ENCODE measurements at places on chromosomes 12 and 14.
A peak's percentile ranks its signal among the peaks of the same experiment; 100 is the strongest.

- no peak for DNase-seq
Observed at GRCh38 chr12:13386323-13387039, 190.0 kb downstream of the EMP1 start.

DNA sequence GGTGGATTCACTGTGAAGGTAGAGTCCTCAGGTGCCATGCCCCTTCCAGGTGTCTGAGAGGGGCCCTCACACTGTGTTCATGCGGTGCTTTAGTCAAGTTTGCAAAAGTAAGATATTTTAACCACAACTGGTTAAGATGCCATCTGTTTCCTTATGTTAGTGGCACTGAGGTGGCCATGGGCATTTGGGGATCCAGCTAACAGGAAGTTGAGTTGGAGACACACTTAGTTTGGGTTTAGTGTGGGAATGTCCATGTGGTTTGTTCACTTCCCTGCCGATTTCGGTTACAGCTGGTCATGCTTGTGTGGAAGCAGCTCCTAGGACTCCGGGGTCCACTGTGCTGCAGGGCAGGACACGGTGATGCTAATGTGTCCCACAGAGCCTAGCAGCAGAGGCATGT, 17.3 kb upstream of the ABHD12B start:
- no peak for DNase-seq

GRCh38 chr12:85820101-85820500, 16.1 kb downstream of the RASSF9 start:
- no peak for DNase-seq

GRCh38 chr12:117484901-117485300, 123.5 kb upstream of the NOS1 start:
- DNase-seq, result peak; percentile 11

- DNase-seq, result no peak
Observed at GRCh38 chr14:31090883-31091764, 64.9 kb upstream of the STRN3 start.

DNA sequence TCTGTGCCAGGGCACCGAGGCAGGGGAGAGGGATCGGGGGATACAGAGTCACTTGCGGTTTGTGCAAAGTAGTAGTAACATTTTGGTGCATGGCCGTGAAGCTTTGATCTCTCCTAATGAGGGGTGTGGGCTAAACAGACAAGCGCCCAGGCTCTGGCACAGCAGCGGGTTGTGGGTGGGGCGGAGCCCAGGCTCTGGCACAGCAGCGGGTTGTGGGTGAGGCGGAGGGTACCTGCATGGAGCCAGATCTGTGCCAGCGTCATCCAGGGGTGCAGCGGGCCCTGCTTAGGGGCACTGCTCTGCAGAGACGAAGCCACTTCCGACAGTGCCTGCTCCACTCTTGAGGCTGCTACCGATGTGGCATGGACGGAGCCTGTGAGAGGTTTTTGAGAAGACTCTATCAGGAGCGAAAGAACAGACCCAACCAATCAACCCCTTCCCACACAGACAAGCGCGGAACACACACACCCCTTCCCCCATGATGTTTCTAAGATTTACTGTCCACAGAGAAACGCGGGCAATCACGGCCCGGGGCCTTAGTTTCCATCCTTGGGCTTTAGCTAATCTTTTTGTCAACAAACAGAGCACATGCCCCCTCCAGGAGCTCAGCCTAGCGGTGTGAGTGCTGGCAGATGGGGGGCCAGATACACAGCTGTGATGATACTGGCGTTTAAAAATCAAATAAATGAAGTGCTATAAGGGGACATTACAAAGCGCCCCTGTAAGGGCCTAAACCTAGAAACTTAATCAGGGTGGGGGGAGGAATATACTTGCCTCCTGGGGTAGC, 196.6 kb downstream of the CALM1 start:
- DNase-seq, result no peak

GRCh38 chr12:26162905-26163304, 32.5 kb upstream of the SSPN start:
- no peak for DNase-seq

GRCh38 chr12:101878243-101878821, 952 bp downstream of the DRAM1 start:
- DNase-seq, result no peak

DNA sequence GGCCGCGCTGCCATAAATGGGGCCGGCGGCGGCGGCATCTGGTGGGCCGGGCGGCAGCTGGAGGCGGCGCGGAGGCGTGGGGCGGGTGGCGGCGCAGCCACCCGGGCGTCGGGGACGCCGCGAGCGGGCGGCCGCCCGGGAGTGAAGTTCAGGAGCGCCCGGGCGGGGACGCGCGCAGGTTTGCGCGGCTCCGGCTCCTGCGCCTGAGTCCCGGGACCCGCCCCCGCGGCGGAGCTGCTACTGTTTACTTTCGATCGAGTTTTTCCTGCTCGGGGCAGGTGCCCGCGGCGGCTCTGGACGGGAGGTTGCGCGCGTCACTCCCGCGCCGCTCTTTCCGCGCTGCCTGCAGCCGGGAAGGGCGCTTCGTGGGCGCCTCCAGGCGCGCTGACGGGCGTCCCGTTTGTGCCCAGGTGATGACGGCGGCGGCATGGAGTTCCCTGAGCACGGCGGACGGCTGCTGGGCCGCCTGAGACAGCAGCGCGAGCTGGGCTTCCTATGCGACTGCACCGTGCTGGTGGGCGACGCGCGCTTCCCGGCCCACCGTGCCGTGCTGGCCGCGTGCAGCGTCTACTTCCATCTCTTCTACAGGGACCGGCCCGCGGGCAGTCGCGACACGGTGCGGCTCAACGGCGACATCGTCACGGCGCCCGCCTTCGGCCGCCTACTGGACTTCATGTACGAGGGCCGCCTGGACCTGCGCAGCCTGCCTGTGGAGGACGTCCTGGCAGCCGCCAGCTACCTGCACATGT, at the start of gene ZBTB42:
Gene ZBTB42 (plus strand): TSS at position 331 of the 749 bp plus-strand sequence. CDS start 97 bp downstream, at position 428.
- DNase-seq, result no peak

- DNase-seq, result no peak
Observed at GRCh38 chr12:132444283-132444682, 45.7 kb upstream of the FBRSL1 start.

DNA sequence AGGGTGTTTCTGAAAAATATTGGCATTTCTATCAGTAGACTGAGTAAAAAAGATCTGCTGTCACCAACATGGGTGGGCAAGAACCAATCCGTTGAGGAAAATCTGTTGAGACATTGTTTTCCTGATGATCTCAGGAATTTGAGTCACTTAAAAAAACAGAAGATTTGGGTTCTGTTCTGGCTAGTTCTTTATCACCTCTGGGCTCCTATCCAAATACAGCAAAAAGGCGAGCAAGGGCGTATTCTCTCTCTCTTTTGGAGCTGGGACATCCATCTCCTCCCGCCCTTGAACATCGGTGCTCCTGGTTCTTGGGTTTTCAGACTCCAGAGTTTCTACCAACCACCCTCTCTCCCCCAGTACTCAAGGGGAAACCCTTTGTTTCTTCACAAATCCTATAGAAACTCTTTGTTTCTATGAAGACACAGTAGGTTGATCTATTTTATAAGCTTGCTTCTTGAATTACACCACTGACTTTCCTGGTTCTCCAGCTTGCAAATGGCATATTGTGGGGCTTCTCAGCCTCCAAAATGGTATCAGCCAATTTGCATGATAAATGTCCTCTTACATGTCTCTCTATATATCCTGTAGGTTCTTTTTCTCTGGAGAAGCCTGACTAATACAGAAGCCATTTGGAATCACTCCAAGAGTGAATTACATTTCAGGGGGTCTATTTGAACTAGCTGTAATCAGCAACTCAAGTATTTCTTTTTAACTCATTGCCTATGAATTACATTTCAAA, 263.9 kb upstream of the TMTC1 start:
- no peak for DNase-seq

GRCh38 chr14:95663226-95663797, 22.9 kb upstream of the TCL1B start:
- DNase-seq, result no peak

GRCh38 chr12:16785953-16786352, 180.0 kb upstream of the LMO3 start:
- DNase-seq, result no peak

GRCh38 chr12:55695349-55695748, 12.4 kb downstream of the ITGA7 start:
- no peak for DNase-seq

GRCh38 chr14:23301969-23302289, 730 bp downstream of the PPP1R3E start:
- DNase-seq, result no peak

- DNase-seq, result no peak
Observed at GRCh38 chr12:121391619-121392324, 8.1 kb upstream of the RNF34 start.

GRCh38 chr12:120903412-120904196, 554 bp downstream of the SPPL3 start:
- DNase-seq, result no peak

- DNase-seq, result no peak
Observed at GRCh38 chr14:74587363-74587707, 24.7 kb downstream of the LTBP2 start.

GRCh38 chr12:16492820-16493797, 112.9 kb downstream of the LMO3 start:
- no peak for DNase-seq

DNA sequence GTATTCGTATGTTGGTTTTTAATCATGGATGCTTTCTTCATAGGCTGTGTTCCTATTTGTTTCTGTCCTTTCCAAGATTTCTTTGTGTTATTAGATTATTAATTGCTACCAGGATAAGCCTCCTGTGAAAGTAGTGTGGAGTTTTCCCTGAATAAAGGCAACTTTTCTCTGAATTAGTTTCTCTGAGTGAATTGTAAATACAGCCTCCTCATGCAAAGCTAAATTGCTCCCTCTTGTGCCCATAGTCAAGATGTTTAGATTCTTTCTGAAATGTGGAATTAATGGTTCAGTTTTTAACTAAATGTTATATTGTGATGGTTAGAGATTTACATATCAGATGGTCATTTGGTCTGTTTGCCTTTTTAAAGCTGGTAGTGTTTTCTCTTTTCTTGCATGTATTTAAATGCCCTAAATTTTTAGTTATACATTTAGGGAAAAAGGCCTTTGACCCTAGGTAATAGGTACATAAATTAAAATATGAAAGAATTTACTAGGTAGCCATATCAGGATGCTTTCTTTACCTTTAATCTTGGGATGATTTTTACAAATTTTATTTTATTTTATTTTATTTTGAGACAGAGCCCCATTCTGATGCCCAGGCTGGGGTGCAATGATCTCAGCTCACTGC, 8.9 kb downstream of the APAF1 start:
- DNase-seq, result peak; percentile 24

DNA sequence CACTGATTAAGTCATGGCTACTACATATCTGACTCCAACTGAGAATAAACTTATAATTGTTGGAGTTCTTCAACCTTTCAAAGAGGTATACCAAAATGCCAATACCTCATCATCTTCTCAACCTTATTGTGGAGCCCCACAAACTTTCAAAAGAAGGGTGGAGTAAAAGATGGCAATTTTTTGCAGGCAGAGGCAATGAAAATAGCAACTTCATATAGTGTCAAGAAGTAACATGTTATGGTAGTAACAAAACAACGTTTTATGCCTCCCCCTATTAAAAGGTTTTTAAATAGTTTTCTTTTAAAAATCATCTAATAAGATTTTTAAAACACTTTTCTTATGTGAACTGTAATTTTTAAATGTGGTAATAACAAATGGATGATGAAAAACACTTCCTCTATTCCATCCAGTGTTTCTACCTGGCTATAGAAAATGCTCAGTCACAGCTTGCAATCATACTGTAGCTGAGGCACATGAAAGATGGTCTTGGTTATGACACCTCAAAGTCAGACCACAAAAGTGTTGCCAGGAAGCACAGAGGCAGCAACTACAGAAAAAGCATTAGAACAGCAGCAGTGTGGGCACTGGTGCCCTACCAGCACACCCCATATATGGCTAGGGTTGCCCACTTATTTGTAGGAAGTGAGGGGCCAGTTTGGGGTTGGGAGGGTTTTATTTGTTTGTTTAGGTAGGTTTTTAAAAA, 7.0 kb downstream of the PPP1R12A start:
- no peak for DNase-seq

GRCh38 chr12:10361622-10362021, 28.2 kb downstream of the KLRK1 start:
- DNase-seq, result no peak

- peak; percentile 20 for DNase-seq
Observed at GRCh38 chr12:130953771-130954543, at the start of gene ADGRD1. Gene ADGRD1, plus strand, starts transcription at chr12:130953907. Its CDS starts 559 bp downstream, at chr12:130954466.

- DNase-seq, result no peak
Observed at GRCh38 chr12:31215518-31216232, 110.3 kb downstream of the SINHCAF start.

- no peak for DNase-seq
Observed at GRCh38 chr14:37816135-37816534, 220.7 kb downstream of the TTC6 start.

DNA sequence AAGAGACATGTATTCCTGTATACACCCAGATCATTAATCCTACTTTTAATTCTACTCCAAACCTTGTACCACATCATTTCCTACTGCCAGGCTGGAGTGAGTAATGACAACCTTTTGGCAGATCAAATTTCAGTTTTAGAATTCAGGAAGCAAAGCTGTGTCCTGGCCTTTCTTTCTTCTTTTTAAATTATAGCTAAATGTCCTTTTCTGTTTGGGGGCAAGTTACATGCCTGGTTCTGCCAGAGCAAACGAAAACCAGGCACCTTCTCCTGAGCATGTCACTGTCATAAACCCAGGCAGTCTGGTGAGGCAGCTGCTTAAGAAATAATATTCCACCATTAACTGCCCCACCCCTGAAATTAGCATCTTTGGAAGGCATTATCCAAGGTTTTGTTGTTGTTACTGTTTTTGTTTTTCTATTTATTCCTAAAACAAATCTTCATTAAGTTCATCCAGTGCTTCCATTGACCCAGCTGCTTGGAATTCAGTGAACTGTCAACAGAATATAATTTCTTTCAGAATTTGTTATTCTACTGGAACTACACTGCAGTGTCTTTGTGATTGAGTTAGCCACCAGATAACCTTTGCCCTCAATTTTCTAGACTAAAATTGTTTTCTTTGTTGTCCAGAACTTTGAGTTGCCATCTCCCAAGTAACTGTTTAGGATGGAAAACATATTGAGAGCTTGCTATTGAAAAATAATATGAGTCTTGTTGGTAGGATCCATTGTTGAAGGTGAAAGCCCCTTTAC, 33.2 kb downstream of the SAMD4A start:
- no peak for DNase-seq

- no peak for DNase-seq
Observed at GRCh38 chr12:25811656-25812126, 146.8 kb upstream of the RASSF8 start.

- DNase-seq, result no peak
Observed at GRCh38 chr12:113844495-113845210, 121.5 kb downstream of the RBM19 start.

DNA sequence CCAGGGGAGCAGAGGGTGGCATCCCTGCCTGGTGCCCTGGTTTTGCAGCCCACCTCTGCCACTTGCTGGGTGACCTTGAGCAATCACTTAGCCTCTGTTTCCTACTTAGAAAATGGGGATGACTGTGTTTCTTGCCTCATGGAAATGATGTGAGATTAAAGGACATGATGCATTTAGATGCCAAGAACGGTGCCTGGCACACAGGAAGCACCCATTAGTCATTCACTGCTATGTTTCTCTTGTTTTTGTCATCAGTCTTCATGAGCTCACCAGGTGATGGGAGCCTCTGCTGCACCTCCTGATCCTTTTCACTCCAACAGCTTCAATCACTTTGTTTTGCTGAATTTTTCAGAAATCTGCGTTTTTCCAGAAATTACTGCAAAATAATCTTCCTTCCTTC, 23.6 kb upstream of the ATF1 start:
- no peak for DNase-seq

GRCh38 chr12:101612160-101612916, 17.6 kb downstream of the MYBPC1 start:
- DNase-seq, result no peak
